ENCODE measurements at places on chromosomes 7 and 10.

DNA sequence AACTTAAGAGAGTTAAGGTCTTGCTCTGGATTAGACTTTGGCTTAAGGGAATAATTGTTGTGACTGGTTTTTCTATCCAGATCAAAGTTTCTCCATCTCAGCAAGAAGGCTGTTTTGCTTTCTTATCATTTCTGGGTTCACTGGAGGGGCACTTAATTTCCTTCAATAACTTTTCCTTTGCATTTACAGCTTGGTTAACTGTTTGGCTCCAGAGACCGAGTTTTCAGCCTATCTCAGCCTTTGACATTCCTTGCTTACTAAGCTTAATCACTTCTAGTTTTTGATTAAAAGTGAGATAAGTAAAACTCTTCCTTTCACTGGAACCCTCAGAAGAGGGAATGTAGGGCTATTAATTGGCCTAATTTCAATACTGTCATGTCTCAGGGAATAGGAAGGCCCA, 76.4 kb downstream of the LARP4B start:
- DNase-seq: no peak

GRCh38 chr10:101850749-101851148, 7.1 kb upstream of the KCNIP2 start:
- DNase-seq: no peak

- no peak for DNase-seq
Observed at GRCh38 chr10:79561257-79561656, 1.1 kb upstream of the SFTPA2 start.

DNA sequence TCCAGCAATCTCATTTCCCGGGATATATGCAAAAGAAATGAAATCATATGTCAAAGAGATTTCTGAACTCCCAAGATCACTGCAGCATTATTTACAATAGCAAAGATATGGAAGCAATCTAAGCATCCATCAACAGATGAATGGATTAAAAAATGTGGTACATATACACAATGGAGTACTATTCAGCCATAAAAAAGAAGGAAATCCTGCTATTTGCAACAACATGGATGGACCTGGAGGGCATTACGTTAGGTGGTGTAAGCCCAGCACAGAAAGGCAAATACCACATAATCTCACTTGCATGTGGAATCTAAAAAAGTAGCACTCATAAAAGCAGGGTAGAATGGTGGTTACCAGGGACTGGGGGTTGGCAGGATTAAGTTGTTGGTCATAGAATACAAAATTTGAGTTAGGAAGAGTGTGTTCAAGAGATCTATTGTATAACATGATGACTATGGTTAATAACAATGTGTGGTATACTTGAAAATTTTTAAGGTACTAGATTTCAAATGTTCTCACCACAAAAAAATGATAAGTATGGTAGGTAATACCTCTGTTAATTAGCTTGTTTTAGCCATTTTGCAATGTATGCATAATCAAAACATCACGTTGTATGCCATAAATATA, 32.9 kb upstream of the EIF5AL1 start:
- no peak for DNase-seq

GRCh38 chr10:27680006-27680557, 65.5 kb downstream of the MKX start:
- no peak for DNase-seq

GRCh38 chr10:29914986-29915785, 144.2 kb downstream of the JCAD start:
- no peak for DNase-seq

GRCh38 chr10:76632767-76633051, 1004.9 kb downstream of the KCNMA1 start:
- DNase-seq: peak; percentile 16

DNA sequence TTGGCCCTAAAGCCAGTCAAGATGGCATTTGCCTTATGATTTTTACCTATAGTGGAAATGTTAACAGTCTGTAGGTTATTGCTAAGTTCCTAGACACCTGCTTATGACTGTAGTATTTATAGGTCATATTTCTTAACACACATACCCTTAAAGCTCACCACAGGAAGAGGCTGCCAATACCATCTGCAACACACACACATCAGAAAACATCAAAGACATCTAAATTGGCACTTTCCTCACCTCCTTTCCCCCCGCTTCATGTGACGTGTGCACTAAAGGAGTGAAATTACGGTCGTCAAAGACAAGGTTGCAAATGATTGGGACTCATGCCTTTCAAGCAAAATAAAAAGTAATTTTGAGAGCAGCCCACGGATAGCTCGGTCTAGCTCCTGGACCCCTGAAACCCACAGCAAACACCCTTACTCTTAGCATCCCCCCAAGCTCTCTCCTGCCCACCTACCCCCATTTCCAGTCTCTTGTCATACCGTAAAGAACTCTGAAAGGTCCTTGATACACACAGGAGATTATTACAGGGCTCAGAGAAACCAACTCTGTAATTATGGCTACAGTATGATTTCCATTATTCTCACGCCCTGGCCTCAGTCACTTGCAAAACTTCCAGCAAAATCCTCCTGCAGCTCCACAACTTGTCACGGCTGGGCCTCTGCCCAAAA, 90.5 kb downstream of the PLXNA4 start:
- DNase-seq: peak; percentile 5

DNA sequence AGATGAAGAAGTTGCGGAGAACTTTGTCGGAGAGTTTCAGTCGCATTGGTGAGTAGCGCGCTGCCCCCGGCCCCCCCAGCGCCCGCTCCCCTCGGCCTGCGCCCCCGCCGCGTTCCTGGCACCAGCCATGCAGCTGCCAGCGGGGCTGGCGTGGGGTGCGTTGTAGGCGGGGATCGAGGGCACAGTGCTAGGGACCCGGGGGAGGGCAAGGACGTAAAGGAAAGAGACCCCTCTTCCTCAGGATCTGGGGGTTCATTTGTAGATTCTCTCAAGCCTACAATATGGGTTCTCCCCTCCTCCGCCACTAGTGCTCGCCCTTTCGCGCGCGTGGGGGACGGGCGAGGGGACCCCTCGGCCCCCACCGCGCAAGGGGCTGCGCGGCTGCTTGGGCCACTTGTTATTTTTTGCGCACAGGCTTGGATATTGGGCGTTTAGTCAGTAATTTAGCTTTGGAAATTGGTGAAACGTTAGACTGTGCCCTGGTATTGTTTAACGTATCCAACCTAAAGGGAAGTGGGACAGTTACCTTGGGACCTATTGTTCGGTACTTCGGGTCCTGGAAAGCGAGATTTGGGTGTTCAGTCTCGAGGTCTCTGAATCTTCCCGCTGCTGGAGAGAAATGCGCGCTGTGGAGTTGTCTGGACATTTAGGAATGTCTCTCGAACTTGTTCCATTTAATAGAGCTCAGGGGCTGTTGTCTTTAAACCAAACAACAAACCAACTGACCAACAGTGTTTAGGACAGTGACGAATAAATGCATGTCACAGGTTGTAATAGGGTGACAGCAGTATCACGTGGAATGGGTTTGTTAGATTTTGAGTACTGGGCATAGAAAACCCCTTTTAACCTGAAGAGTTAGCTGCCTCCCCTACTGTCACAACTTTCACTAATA, 796 bp downstream of the CDK14 start:
- DNase-seq: no peak

- DNase-seq: peak; percentile 61
Observed at GRCh38 chr10:131896403-131896802, 4.4 kb upstream of the PPP2R2D start.

- DNase-seq: no peak
Observed at GRCh38 chr7:101838837-101839483, 21.5 kb downstream of the CUX1 start.

DNA sequence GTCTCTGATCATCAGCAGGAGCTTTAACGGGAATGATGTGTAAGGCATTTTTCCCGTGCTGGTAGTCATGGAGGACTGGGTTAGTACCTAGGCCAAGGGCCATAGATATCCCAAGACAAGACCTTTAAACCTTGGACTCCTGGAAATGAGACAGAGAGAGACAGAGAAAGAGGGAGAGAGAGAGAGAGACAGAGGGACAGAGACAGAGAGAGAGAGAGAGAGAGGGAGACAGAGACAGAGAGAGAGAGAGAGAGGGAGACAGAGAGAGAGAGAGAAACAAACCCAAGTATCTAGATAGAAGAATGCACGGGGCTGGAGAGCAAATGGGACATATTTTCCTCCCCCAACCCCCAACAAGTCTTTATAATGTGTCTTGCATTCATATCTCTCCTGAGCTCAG, 22.3 kb downstream of the ZC3HAV1 start:
- DNase-seq: no peak

DNA sequence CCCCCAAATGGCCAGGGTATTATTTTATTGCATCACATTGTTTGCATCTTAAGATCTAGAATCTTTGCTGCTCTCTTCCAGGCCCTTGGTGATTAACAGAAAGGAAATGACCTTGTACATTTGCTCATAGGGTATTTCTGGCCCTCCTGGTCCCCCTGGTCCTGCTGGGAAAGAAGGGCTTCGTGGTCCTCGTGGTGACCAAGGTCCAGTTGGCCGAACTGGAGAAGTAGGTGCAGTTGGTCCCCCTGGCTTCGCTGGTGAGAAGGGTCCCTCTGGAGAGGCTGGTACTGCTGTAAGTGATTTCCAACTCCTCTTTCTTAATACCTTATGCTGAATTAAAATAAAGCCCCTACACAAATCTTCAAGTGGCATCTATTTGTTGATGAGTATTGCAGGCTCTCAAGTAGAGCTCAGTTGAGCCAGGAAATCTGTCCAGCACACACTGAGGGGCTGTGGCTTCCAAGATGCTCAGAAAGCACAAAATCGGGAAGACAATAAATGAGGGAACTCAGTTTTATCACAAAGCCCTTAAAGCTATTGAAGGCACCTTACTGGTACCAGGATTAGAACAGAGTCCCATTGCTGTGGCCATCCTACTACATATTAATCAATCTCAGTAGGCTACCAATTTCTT, 28.2 kb downstream of the COL1A2 start:
- DNase-seq: no peak

GRCh38 chr10:117249493-117250093, 8.7 kb downstream of the SLC18A2 start:
- DNase-seq: no peak

GRCh38 chr7:101575168-101575567, 53.9 kb downstream of the MYL10 start:
- DNase-seq: no peak

DNA sequence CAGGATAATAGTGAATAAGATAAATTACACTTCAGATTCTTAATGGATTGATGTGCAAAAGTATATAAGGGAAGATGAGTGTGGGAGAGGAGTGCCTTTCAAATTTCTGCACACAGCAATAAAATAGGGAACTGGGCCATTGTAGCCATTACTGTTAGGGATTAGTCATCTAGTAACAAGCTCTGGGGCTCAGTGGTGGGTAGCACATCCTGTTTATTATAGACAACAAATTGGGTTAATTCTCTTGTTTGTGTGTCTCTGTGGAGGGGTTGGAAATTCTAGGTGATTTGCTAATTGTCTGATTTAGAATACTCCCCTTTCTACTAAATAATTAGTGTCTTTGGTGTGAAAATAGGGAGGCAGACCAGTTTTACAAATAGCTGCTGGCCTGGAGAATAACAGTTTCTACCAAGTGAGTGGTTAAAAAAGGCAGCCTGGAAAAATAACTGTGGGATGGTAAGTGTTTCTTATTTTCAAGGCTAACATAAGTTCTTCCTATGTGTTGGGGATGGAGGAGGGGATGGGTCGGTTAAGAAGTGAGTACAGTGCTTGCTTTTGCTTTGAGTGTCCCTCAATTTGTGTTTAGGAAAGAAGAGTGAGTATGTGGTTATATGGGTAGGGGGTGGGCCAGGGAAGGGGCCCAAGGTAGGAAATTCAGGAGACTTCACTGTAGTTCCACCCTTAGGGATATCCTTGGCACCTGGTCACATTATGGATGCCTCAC, 43.3 kb upstream of the TMEM248 start:
- DNase-seq: peak; percentile 48

GRCh38 chr7:150848561-150849115, 3.7 kb upstream of the AOC1 start:
- DNase-seq: no peak

DNA sequence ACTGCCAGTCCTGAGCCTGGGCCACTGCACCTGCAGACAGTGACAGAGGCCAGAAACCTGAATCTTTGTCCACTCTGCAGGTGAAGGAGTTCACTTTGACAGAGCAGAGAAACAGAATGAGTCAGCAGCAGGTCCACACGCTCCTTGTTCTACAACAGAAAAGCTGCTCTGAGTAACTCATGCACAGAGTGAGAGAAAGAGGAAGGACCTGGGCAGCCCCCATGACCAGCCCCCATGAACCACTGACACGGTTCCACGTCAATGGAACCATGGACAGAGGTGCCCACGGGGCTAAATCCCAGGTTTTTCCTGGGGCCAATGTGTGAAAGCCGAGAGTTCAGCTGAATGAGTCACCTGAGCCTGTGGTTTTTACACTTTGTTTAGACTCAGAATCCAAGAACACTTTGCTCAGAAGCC, 40.8 kb upstream of the CTBP2 start:
- DNase-seq: peak; percentile 33

DNA sequence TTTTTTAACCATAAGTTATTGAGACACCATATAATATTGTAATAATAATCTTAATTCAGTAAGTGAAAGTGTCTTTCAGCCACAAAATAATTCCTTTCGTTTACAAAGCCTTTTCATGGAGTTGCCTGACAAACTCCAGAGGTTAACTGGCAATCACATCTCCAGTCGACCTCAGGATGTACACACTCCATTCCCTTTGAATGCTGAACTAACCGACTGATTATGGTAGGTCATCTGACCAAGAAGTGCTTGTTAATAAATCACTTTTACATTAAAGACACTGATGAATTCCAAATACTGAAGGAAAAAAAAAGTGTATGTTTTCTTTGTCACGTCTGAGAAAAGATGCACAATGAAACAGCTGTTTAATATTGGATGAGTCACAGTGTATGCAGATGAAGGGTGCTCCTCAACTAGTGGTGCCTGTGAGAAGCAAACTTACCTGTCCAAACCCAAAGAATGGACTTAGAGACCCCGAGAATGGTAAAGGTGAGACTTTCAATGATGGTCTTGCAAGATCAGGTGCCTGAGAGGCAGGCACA, 348.1 kb upstream of the VWC2 start:
- no peak for DNase-seq

GRCh38 chr7:100691676-100692577, 2.1 kb downstream of the GIGYF1 start:
- peak; percentile 92 for DNase-seq

GRCh38 chr10:97059872-97060205, 125.9 kb downstream of the SLIT1 start:
- no peak for DNase-seq

DNA sequence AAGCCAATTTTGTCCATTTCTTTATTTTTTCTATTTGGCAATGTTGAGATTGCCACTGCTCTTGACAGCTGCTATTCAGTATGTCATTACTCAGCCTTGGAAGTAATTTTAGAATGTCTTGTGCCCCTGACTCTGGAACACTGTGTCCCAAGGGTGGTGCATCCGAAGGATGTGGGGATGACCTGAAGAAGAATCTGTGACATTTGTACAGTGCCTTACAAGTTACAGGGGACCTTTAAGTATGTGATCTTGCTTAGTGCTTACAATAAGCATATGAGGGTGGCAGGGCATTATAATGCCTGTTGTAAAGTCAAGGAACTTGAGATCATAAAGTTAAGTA, 239.5 kb downstream of the REEP3 start:
- DNase-seq: no peak

- DNase-seq: no peak
Observed at GRCh38 chr7:75719626-75720025, 19.1 kb downstream of the HIP1 start.

GRCh38 chr7:126979722-126980121, 273.0 kb downstream of the GRM8 start:
- DNase-seq: no peak

Measured in activated CD4-positive, alpha-beta T cell treated with anti-CD3 and anti-CD28 coated beads, Interleukin-2, Interleukin-6, amounts not matched to agents 100 ng/mL and 50 ng/mL, durations not matched to agents 16 hours and 8 hours (primary cell).